Activated naive CD4-positive, alpha-beta T cell treated with Interleukin-2 at 50 U/mL for 16 hours (primary cell): ENCODE measurements at places on chromosomes 2 and 18.

DNA sequence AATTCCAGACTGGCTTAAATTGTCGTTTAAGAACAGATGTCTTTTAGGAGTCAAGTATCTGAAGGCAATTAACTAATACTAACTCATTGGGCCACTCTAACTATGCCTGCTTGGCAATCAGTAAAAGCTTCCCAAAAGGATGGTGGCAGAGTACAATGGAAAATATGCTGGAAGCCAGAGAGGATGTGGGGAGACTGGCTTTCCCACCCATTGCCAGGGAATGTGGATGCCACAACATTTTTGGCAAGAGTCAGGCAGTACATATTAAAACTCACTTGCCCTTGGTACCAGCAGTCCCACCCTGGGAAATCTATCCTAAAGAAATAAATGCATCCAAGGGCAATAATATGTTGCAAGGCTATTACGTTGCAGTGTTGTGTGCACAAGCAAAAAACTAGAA is 74.0 kb upstream of the FZD7 start:
- no peak for DNase-seq

- DNase-seq: no peak
Observed at GRCh38 chr18:360676-361075, 92.8 kb upstream of the THOC1 start.

DNA sequence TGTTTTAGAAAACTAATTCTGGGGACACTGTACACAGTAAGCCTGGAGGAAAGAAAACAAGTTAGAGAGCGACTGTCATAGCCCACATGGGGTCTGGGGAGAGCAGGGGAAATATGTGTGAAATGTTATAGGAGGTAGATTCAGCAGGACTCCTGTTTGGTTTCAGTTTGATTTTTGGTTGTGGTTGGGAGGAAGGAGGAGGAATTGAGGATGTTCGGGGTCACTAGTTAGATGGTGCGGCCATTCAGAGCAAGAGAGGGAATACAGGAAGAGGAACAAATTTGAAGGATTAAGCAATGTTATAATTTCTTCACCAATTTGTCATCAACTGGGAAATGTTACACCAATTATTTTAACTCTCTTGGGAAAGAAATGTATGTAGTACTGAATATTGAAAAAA is 25.1 kb downstream of the TTC39C start:
- DNase-seq: no peak

DNA sequence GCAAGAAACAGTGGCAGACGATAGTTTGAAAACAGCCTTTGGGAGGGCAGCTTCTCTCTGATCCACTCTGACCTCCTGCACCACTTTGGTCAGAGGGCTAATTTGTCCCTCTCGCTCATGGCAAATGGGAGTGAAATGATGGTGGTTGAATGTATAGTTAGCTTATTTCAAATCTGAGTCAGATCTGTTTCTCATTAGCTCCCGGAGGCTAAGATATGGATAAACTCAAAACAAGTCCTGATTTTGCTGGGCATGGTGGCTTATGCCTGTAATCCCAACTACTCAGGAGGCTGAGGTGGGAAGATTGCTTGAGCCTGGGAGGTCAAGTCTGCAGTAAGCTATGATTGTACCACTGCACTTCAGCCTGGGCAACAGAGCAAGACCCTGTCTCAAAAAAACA is 145.0 kb downstream of the ALK start:
- DNase-seq: no peak

GRCh38 chr2:207546822-207547221 is 17.1 kb downstream of the CREB1 start:
- DNase-seq: no peak

GRCh38 chr2:48048476-48049171 is 142.3 kb upstream of the FBXO11 start:
- no peak for DNase-seq

DNA sequence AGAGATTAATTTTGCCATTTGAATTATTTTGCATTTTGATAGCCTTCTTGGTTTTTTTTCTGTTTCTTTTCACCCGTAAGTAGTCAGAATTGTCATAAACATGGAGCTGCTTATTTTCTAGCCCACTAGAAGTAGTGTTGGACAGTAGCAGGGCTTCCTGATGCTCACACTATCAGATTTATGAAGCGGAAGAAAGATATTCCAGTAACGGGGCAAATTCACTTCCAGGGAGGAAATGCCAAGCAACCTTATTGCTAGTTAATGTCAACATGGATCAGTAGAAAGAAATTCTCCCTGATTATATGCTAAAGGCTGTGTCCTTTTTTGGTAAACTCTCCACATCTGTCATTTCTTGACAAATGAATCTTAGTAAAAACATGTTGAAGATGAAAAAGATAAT is 19.2 kb upstream of the ADAM23 start:
- no peak for DNase-seq

GRCh38 chr2:238169048-238169707 is 10.4 kb downstream of the ERFE start:
- DNase-seq: no peak
